Activated CD8-positive, alpha-beta memory T cell treated with anti-CD3 and anti-CD28 coated beads, Interleukin-2, amount 10 ng/mL, durations not matched to agents 7 days and 5 days (primary cell): ENCODE measurements at places on chromosomes 12 and 14. TPM values are rescaled to one million over a fixed set of nuclear protein-coding genes. Genes with fewer than 3 reads are reported as not detected.

DNA sequence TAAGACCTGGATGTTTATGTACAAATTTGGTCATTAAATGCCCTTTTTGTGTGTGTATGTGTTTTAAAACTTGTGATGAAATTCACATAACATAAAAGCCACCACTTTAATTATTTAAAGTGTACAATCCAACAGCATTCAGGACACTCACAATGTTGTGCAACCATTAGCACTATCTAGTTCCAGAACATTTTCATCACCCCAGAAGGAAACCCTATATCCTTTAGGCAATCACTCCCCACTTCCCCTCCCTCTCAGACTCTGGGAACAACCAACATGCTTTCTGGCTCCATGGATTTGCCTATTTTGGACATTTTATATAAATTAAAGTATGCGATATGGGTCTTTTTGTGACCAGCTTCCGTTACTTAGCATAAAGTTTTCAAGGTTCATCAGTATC, 124.6 kb downstream of the TTC7B start:
- peaks cover 8% of the 10 kb centered on the region for H3K27me3 ChIP-seq
- no peak for DNase-seq
- H3K4me1 ChIP-seq = peaks cover 10% of the 10 kb centered on the region
- no peak overlapping the region for H3K4me3 ChIP-seq
- H3K27ac ChIP-seq = no peak overlapping the region

Gene LTBR
- total RNA-seq = 0.41 TPM

DNA sequence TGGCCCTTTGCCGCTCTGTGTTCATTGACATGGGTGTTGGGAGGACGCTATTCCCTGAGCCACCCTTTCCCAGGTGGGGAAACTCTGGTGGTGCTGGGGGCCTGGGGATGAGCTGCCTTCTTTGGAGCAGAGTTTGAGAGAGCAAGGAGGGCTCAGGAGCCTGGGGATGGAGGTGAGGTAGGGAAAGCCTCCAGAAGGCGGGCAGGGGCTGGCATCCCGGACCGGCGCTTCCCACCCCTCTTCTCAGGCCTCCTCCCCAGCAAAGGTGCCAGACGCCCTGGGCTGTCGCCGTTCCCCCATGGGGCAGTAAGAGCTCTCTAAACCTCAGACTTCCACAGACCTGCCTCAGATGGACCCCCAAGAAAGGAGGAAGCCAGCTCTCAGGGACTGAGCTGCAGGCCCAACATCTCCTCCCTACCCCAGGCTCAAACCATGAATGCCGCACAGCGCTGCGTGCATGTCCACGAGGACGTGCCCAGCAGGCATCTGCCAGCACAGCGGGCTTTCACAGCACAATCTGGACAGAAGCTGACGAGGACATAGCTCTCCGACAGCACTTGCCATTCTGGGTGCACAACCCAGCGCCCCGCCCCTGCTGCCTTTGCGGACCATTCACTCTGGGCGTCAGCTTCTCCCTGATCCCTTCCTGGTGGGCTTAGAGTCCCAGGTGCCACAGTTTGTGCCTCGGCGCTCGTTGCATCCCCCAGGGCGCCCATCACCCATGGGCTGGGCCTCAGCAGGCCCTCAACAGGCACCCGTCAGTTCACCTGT, 14.9 kb upstream of the TTC7B start:
- H3K4me1 ChIP-seq = peaks cover 36% of the 10 kb centered on the region
- DNase-seq = no peak
- peaks cover 2% of the 10 kb centered on the region for H3K36me3 ChIP-seq
- no peak overlapping the region for H3K27ac ChIP-seq
- no peak overlapping the region for H3K4me3 ChIP-seq

Gene NUP107
- total RNA-seq = 127 TPM

- H3K4me3 ChIP-seq = peak overlapping the region; percentile 57
- peaks cover 11% of the 10 kb centered on the region for H3K4me1 ChIP-seq
- no peak overlapping the region for H3K27ac ChIP-seq
Measured at GRCh38 chr12:64781280-64782190, 22.3 kb upstream of the GNS start.

DNA sequence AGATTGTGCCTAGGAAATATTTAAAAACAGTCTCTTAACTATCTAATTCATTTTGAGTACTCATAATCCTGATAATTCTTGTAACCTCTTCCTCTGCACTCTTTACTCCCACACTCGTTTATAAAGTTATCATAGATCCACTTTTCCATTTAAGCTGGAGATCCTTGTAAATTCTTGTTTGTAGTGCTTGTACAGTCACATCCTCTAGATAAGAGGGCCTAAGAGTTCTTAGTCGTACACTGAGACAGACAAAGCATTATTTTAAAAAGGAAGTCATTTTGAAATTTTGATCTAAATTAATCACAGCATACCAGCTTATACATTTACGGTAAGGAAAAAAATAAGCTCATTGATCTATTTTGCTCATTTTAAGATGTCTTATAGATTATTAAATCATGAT, 42.5 kb downstream of the LMO3 start:
- no peak overlapping the region for H3K4me3 ChIP-seq
- H3K36me3 ChIP-seq = no peaks in the 10 kb centered on the region
- H3K4me1 ChIP-seq = no peaks in the 10 kb centered on the region
- H3K27me3 ChIP-seq = no peaks in the 10 kb centered on the region
- DNase-seq = no peak
- no peak overlapping the region for H3K27ac ChIP-seq

Gene TTC8
- 1.4 TPM for total RNA-seq

DNA sequence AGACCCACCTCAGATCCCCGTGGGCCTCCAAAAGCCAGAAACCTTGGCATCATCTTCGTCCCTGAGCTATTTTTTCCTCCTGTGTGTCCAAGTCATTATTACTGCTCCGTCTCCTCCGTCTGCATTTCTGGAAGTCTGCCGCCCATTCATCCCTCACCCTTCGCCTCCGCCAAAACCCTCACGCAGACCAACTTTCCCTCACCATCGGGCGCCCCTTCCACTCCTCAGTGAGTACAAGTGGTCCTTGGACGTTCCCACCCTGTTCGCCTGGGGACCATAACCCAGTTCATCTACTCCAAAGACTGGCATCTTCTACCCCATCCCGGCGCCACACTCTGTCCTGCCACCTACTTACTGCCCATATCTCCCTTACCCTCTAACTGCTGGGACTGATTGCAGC, 3.7 kb upstream of the LTBP2 start:
- peaks cover 52% of the 10 kb centered on the region for H3K4me1 ChIP-seq
- H3K27me3 ChIP-seq = peaks cover 65% of the 10 kb centered on the region
- DNase-seq = no peak
- H3K36me3 ChIP-seq = no peaks in the 10 kb centered on the region
- no peak overlapping the region for H3K27ac ChIP-seq
- no peak overlapping the region for H3K4me3 ChIP-seq

DNA sequence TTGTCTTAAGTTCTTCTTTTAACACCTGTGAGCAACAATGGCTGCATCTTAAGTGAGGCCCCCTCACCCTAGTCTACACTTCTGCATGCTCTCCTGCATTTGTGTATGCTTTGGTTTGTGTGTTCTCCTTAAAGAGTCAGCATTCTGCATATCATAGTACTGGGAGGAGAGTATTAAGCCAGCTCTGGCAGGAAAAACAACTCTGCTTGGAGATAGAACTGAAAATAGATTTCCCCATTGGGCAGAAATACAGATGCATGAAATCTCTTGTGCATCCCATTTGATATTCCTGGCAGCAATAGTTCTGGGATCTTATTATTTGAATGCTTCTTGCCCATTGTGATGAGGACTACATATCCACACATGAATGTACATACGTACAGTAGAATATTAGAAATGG, 70.6 kb upstream of the PRICKLE1 start:
- no peak overlapping the region for H3K4me3 ChIP-seq
- no peak overlapping the region for H3K27ac ChIP-seq
- H3K27me3 ChIP-seq = no peaks in the 10 kb centered on the region
- no peak for DNase-seq
- no peaks in the 10 kb centered on the region for H3K4me1 ChIP-seq

DNA sequence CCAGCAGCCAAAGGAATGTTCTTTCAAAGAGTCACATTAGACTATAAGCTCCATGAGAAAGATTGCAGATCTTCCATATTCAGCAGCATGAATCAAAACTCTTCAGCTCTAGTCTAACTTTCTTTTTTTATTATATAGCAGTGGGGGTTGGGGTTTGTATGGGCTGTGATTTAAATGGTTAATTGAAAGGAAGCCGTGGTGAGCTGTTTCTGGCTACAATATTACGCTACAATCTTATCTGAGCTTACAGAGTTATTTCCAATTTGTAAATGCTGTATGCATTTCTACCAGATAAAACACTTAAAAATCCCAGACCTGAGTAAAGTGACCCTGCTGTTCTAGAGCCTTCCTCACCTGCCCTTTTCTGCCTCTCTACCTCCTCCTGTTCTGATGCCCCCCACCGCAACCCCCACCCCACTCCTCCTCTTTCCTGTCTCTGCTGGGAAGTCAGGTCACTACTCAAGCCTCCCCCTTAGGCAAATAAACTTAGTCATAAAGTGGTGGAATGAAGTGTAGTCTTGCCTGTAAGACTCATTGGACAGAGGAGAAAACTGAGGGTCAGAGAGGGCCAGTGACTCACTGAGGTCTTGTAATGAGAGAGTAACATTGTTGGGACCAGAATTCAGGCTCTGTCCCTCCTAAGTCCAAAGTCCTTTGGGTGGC, 1089.5 kb downstream of the BCL11B start:
- peaks cover 79% of the 10 kb centered on the region for H3K4me1 ChIP-seq
- DNase-seq = peak; percentile 53
- H3K4me3 ChIP-seq = no peak overlapping the region
- H3K36me3 ChIP-seq = peaks cover 7% of the 10 kb centered on the region
- no peaks in the 10 kb centered on the region for H3K27me3 ChIP-seq

- no peak overlapping the region for H3K4me3 ChIP-seq
- H3K4me1 ChIP-seq = peaks cover 50% of the 10 kb centered on the region
- H3K27ac ChIP-seq = peak overlapping the region; percentile 74
- H3K27me3 ChIP-seq = peaks cover 4% of the 10 kb centered on the region
Measured at GRCh38 chr14:97638864-97639263, 841.7 kb downstream of the VRK1 start.

DNA sequence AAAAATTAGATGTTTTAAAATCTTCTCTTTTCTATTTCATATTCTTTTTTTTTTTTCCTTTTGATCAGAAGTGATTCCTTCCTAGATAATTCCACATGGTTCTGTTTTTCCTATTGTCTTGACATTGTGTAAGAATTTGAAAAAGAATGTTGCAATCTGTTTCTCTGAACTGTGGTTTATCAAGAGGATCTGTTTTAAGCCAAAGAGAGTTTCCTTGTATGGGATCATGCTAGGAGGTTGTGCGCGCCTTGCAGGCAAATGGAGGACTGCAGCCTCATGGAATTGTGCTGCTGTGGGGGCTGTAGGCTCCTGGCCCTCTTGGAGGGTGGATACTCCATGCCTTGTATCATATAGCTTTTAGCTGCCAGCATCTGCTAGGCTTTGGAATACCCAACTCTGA, 43.3 kb upstream of the MBIP start:
- H3K4me1 ChIP-seq = no peaks in the 10 kb centered on the region
- no peak overlapping the region for H3K4me3 ChIP-seq
- no peak overlapping the region for H3K27ac ChIP-seq
- H3K36me3 ChIP-seq = no peaks in the 10 kb centered on the region

Gene SLCO1B3
- total RNA-seq = not detected

Gene ZNF219
- 5.8 TPM for total RNA-seq
